Tongue (tissue), 3 donors: ENCODE measurements at places on chromosomes 1 and 21. TPM values are rescaled to one million over a fixed set of nuclear protein-coding genes. Genes with fewer than 3 reads are reported as not detected.

RAP1A gene
- total RNA-seq = 43.0 TPM

FHL3 gene
- total RNA-seq = 96.5 TPM

MCL1 gene
- total RNA-seq = 256 TPM

ADAM30 gene
- not detected for total RNA-seq

LMOD1 gene
- total RNA-seq = 6.1 TPM

CSMD2 gene
- 2.1 TPM for total RNA-seq

ESRRG gene
- total RNA-seq = 43.2 TPM

SARS1 gene
- 99.2 TPM for total RNA-seq

GLMN gene
- 17.6 TPM for total RNA-seq

HSPA6 gene
- 10.2 TPM for total RNA-seq

GJC2 gene
- 5.5 TPM for total RNA-seq

DNA sequence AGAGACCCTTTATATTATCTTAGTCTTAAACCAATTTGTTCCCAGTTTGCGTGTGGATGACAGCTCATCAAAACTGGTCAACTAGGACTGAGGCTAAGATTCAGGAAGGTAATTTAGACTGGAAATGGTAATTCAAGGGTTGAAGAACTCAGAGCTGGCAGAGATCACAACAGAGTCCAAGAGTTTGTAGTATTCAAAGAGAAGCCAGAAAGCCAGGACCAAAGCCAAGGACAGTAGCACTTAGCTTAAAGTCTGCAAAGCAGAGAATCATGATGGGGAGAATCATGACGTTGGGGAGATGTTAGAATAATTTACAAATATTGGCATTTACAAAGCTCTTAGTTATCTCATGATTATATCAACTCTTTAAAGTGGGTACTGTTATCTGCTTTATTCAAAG, 32.6 kb downstream of the RNF11 start:
- DNase-seq = no peak

DNA sequence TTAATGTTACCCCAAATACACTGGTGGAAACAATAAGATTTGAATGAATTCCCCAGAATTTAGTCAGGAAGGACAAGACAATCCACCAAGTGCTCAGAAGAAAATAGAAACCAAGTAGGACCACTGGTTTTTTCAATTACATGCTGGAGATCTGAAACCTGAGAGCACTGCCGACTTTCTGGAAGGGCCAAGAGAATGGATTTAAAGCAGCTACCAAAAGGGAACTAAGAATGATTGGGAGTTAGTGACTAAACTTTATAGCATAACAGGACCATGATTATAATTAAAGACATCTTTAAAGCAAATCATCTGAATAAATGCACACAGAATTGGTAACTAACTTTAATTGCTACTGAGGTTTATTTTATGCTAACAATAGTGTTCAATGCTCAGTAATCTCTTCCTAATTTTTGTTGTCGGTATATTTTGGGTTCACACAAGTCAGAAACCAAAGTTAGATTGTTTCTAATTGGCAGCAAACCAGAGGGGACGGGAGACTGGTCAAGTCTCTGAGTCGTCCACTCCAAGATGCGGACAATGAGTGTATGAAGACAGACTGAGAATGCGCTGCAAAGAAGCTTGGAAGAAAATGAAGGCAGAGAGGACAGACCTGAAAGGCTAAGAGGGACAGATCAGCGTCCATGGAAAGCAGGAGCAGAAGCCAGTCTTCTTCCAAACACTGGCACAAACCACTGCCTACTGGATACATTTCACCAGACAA, 2.3 kb upstream of the RGS13 start:
- DNase-seq = no peak

DNA sequence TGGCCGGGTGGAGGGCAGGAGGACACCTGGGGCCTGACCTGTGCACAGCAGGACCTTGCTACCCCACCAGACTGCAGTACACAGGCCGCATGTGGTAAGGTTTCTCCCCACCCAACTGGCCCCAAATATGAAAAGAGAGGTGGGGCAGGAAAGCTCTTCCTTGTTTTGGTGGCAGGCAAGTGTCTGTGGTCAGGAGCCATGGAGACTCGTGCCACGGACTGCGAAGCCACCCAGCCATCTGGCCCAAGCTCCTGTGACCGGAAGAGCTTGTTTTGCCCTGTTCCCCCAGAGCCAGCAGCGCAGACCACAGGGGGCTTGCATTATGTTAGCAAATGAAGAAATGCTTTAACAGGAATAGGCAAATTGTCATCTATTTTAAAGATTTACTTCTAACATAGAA, 54.9 kb downstream of the OLIG1 start:
- DNase-seq = no peak

GRCh38 chr1:204081791-204082513, 9.0 kb downstream of the SOX13 start:
- no peak for DNase-seq

- DNase-seq = peak; percentile 42
These were observed 54.6 kb upstream of the NCAM2 start for GRCh38 chr21:20943561-20943997.

DNA sequence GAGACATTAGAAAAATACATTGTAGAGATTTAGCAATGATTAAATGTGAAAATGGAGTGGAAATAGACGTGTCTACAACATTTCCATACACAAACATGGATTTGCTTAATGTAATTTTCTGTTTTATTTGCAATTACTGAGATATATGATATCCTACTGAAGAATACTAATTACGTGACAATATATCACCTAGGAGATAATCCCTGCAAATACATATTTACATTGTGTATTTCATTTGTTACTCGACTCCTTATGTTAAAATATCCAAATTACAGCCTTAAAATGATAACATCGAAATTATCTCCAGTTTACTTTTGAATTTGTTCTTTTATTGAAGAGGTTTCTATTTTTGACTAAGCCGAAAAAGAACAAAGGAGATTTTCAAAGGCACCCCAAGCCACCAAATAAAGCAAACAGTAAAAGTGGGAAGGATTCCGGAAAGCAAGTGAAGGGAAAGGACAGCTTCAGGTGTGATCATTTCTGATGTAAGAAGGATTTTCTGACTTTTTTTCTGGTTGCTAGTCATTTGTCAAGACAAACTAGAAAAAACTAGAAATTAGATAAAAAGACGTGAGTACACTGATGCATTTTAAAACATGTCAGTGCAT, 7.9 kb downstream of the LHX4 start:
- DNase-seq = no peak

DNA sequence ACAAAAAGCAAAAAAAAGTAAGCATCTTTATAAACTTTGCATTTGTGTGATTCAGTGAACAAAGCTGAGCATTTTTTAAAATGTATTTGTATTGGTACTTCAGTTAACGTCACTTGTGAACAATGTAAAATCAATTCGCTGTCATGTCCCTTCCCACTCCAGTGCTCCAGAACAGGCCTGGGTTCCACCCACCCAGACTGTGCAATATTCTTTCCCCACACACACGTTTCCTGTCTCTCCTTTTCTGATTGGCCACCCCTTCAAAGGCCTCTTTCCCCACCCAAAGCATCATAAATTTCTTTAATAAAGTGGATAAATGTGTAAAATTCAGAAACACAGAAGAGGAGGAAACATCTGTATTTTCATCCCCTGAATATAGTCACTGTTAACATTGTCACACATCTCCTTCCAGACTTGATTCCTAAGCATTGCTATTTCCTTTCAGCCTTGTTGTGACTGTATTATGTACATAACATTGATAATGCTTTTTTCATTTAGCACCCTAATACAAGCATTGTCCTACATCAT, 12.0 kb downstream of the CLEC20A start:
- DNase-seq = no peak

GRCh38 chr1:168121401-168122011, 15.2 kb downstream of the GPR161 start:
- DNase-seq = peak; percentile 72

GRCh38 chr1:52266507-52266906, 99.5 kb downstream of the CC2D1B start:
- DNase-seq = no peak

- no peak for DNase-seq
These were observed 7.8 kb downstream of the TBX19 start for GRCh38 chr1:168288311-168289052.

DNA sequence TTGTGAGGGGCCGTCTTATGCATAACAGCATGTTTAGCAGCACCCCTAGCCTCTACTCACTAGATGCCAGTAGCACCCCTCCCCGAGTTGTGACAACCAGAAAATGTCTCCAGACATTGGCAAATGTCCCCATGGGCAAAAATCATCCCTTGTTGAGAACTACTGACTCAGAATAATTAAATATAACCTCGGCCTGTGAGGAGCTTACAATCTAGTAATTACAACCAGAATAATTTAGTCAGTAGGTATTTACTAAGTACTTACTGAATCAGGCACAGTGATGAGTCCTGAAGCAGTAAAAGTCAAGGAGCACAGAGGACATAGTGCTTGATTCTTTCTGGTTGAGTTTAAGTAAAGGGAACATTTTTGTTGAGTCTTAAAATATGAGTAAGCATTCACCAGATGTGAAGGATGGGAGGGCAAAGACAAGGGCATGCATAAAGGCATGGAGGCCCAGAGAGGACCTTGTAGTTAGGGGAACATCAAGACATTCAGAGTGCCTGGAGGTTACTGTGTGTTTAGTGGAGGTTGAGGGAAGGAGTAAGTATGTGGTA, 44.1 kb upstream of the KCNQ4 start:
- DNase-seq = no peak

GRCh38 chr1:1875932-1876331, 15.0 kb downstream of the GNB1 start:
- no peak for DNase-seq

GRCh38 chr1:154902938-154903566, 33.0 kb upstream of the KCNN3 start:
- no peak for DNase-seq

DNA sequence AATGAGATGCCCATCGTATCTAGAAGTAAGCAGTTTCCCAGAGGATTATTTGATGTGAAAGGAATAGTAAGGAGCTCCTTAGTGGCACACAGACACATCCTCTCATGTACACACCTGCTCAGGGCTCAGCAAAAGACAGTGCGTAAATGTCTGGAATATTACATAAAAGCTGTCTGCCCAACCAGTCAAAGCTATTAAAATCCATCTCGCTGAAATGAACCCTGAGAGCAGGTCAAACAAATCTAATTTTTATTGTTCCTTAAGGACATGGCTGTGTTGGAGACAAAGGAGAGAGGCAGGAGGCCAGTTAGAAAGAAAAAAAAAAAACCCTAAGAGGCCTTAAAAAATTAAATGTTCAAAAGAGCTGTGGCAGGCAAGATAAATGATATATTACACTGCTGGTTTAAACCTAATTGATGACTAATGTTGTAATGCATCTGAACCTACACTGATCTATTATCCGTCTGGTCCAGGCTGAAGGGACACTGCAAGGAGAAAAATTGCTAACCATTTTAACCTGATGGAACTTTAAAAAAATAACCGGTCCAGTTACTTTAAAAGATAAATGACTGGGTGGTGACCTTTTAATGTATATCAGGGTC, 58.5 kb upstream of the FGGY start:
- DNase-seq = no peak

DNA sequence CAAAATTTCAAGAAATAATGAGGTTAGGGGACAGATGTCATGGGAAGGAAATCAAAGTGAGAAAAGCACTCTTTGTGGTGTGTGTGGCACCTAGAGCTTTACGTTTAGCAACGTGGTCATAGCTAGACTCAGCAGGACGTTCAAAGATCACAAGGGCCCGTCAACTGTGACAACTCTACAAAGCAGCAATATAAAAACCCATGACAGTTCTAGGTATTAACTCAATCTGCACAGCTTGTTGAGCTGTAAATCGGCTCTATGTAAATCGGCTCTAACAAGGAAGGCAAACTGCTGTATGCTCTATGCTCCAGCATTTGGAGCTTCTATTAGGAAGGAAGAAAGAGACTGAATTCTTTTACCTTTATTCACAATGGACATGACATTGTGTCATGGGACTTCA, 64.8 kb downstream of the TP53BP2 start:
- no peak for DNase-seq

GRCh38 chr1:197036861-197037260, 30.2 kb downstream of the F13B start:
- no peak for DNase-seq

DNA sequence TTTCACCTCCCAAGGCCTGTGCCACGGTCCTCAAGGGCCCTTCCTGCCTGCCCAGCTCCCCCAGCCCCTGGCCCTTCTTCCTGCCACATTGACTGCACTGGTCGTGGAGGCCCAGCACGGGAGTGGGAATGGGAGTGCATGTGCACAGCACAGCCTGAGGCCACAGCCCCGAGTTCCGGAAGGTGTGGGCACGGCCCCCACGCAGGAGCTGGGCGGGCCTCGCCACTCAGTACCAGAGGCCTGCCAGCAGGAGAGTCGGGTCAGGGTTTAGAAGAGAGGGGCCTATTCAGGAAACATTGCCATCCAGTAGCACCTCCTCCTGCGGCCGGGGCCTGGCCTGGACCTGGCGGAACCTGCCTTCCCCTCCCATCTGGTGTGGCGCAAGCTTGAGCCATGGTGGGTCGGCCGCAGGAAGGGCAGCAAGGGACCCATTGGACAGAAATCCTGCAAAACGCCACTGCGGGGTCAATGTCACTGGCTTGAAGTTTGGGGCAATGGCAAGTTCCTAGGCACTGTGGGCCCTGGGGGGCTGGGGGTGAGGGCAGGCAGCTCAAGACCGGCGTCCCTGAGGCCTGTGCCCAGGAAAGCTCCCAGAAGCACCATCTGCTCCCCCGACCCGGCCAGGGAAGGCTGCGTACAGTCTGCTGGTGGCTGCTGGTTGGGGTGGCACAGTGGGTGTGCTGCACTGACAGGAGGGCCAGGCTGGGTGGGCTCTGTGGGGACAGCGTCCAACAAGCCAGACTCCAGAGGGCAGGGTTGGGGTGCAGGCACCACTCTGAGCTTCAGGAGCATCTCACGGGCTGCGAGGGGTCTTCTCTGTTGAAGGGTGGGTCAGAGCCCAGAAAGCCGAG, 1.8 kb upstream of the TMEM52 start:
- DNase-seq = no peak

- DNase-seq = no peak
These were observed 61.2 kb downstream of the OLFML3 start for GRCh38 chr1:114040273-114041015.

- peak; percentile 91 for DNase-seq
These were observed 490 bp downstream of the SERINC2 start for GRCh38 chr1:31413405-31414001.

DNA sequence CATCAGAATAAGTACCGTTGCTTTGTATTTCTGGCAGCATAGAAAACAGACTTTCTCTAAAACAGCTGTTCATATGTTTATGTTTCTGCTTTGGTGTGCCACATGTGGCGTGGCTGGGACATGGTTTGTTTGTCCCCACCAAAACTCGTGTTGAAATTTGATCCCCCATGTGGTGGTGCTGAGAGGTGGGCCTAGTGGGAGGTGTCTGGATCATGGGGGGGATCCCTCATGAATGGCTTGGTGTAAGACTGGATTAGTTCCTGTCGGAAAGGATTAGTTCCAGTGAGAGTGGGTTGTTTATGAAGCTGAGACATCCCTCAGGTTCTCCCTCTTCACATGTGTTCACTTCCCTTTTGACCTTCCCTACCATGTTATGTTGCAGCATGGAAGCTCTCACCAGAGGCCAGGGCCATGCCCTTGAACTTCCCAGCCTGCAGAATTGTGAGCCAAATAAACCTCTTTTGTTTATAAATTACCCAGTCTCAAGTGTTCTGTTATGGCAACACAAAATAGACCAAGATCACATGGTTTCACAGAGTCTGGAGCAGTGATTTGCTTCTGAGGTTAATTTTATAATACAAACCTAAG, 17.9 kb upstream of the H3-3A start:
- peak; percentile 26 for DNase-seq
